WERI-Rb-1 (cell line): ENCODE measurements at places on chromosomes 16 and 17.

GRCh38 chr17:8736362-8736761 is 8.3 kb downstream of the CCDC42 start:
- DNase-seq = no peak

- DNase-seq = no peak
Measured at GRCh38 chr16:53209877-53210276, 155.1 kb downstream of the CHD9 start.

GRCh38 chr17:38729886-38730525 is at the start of gene CISD3:
CISD3 (plus strand) TSS chr17:38730341; CDS start chr17:38730359, 18 bp downstream.
- peak; percentile 80 for DNase-seq

DNA sequence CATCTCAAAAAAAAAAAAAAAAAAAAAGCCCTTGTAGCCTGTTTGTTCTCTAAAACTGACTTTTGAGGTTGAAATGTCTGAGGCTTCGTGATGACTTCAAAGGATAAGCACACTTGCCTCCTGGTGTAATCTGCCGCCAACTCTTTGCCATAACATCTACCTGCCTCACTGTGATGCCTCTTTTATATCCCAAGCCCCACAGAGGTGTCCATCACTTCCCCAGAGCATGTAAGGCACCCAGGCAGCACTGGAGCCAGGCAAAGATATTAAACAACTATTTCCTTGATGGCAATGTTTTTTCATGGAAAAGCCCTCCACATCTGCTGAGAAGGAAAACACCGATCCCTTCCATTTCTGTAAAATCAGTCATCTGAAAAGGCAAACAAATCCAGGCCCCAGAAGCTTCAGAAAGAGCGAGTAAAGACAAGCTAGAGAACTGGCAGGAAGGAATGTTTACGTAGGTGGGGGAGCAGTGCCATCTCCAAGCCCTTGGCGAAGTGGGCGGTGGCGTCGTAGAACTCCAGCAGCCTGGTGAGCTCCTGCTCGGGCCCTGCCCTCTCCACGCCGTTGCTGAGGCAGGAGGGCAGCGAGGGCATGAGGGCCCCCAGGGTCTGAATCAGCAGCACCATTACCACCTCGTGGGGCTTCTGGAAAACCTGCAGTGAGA is 28.6 kb downstream of the COG7 start:
- no peak for DNase-seq

GRCh38 chr17:46150216-46150963 is 42.8 kb downstream of the KANSL1 start:
- no peak for DNase-seq

GRCh38 chr16:49658531-49658930 is 197.4 kb downstream of the ZNF423 start:
- no peak for DNase-seq

- no peak for DNase-seq
Measured at GRCh38 chr16:22052980-22053379, 39.4 kb upstream of the VWA3A start.

DNA sequence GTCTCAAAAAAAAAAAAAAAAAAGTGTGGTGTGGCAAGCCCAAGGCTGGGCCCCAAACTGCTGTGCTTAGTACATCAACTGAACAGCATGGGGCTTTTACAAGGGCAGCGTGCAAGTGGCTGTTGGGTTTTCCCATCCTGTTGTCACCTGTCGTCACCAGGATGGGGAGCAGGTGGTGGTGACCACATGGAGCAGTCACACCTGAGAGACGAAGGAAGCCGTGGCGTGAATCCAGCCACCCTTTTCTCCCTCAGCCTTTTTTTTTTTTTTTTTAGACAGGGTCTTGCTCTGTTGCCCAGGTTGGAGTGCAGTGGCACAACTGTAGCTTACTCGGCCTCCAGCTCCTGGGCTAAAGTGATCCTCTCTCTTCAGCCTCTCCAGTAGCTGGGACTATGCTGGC is 4.1 kb upstream of the MRPL58 start:
- no peak for DNase-seq

GRCh38 chr16:67477960-67478554 is 2.9 kb downstream of the ATP6V0D1 start:
- DNase-seq = no peak

GRCh38 chr17:58693208-58693607 is 806 bp downstream of the RAD51C start:
- DNase-seq = no peak
